ENCODE measurements at places on chromosomes 3 and 15.

- DNase-seq: no peak
These were observed 45.3 kb downstream of the KY start for GRCh38 chr3:134605556-134605955.

DNA sequence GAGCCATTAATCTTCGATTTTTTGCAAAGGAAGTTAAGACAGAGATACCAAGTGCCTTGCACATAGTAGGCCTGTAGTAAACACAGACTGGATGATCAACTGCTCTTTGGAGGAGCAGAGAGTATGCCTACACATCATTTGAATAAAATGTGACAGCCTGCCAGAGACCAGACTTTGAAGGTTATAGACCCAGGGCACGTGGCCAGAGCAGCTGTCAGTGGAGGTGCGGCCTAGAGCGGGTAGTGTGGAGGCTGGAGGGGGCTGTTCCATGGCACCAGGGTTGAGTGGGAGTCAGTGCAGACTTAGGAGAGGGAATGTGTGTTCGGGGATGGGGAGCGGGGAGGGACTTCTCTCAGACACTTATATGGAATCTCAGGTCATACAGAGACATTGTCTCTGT is 80.8 kb downstream of the SMAD3 start:
- no peak for DNase-seq

GRCh38 chr3:188962253-188963247 is 209.2 kb upstream of the TPRG1 start:
- DNase-seq: no peak

DNA sequence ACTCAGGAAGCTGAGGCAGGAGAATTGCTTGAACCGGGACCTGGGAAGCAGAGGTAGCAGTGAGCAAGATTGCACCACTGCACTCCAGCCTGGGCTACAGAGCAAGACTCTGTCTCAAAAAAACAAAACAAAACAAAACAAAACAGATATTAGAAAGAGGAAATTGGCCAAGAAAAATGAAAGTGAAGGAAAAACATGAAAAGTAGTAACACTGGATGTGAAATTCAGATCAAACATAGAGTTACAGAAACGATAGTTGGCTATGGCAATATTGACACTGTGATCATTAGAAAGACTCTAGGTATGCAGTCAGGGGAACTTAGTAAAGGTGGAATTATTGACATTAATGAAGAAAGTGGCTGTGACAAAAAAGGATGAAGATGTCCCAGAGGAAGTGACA is 13.2 kb upstream of the TIPARP start:
- no peak for DNase-seq

DNA sequence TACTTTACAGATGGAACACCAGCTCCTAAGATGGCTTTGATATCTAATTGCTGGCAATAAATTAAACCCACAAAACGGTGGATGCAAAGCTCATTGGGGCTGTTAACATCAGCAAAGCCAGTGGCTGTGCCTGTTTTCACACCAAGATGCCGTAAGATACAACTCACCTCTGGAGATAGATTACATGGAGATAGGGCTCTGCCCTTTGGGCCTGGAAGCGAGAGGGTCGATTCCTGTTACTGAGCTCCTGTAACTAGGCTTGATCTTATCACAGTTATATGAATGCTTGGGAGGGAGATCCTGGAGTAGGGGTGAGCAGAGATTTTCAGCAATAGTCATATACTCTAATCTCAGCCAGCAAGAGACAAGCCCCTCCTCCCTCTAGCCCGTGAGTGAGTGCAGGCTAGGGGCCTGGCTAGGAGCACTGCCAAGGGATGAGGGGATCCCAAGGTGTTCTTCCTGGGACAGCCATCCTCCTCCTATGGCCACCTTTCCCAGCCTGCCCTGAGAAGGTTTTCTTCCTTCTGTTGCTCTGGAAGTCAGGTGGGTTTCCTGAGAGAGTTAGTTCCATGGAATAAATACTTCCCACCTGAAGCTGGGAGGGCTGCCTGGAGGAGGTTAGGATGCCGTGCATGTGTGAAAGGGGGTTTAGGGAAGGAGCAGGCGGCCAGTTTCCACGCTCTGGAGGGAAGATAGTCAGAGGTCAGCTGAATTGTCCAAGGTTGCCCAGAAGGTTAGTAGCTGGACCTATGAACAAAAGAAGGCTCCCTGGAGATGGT is 18.1 kb upstream of the DOCK3 start:
- DNase-seq: no peak

- no peak for DNase-seq
These were observed 873 bp downstream of the CAPN7 start for GRCh38 chr3:15206662-15207576.

DNA sequence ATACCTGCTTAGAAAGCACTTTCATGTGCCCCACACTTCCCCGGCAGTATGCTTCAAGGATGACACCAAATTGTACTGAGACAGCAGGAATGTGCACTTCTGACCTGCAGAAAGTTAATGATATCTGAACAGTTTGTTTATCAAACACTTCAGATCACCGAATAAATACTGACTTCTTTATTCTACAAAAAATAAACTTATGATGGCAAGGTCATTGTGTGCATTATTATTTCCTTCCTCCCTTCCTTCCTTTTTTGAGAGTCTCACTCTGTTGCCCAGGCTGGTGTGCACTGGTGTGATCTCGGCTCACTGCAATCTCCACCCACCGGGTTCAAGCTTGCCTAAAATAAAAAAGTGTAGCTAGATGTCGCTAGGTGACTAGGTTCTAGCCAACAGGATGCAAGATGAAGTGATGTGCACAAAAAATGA is 80.3 kb downstream of the FAIM start:
- DNase-seq: no peak

- no peak for DNase-seq
These were observed 63.6 kb downstream of the MOBP start for GRCh38 chr3:39531066-39531465.

DNA sequence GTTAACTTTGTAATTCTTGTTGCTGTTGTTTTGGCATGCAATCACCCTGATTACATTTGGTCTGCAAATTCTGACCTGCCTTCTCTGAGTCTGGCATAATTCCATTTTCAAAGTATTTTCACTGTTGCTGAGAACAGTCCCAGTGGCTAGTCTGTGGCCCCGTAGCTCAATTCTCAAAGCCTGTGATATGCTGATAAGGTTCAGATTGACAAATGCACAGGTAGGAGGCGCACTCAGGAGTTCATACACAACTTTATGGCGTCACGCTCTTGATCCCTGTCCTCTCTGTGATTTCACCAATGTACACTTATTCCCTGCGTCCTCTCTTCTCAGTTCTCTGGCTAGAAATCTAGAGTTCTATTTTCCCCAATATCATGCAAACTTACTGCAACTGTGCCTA is 376.6 kb upstream of the SLCO3A1 start:
- DNase-seq: no peak

DNA sequence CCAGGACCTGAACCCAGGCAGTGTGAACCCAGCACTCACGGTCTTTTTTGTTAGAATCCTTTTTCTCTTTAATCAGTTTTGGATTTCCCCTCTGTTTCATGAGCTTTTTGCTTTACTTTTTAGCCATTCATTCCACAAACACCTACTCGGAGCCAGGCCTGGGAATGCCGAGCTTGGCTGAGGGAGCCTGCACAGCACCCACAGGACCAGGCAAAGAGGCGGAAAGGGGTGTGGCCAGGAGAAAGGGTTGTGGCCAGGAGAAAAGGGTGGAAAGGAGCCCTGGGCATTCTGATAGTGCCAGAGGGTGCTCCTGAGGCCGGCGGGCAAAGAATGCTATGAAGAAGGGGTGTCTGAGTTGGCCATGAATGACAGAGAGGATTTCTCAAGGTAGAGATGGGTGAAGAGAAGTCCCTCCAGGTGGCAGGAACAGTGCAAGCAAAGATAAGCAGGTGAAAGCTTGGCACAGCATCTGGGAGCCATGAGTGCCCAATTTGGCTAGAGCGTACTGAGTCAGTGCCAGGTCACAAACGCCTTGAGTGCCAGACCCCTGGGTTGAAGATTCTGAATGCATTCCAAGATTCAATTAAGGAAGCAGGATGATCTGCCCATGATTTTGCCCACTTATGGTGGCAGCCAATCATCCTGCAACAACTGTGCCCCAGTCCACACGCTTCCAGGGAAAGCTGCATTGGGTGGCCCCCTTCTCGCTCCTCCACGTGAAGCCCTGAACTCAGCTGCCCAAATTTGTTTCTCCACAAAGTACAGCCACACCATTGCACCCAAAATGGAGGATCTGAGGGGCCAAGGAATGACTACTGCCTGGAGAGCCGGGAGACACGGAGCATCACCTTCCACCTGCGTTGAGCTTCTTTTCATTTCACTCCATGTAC is 157.2 kb downstream of the XXYLT1 start:
- no peak for DNase-seq
